ENCODE measurements at places on chromosomes 4 and X.

- DNase-seq = no peak
Measured at GRCh38 chr4:126705266-126705665, 927.5 kb upstream of the INTU start.

- no peak for DNase-seq
Measured at GRCh38 chr4:8278421-8279287, 9.1 kb downstream of the HTRA3 start.

- no peak for DNase-seq
Measured at GRCh38 chrX:118980761-118981160, 6.3 kb downstream of the LONRF3 start.

DNA sequence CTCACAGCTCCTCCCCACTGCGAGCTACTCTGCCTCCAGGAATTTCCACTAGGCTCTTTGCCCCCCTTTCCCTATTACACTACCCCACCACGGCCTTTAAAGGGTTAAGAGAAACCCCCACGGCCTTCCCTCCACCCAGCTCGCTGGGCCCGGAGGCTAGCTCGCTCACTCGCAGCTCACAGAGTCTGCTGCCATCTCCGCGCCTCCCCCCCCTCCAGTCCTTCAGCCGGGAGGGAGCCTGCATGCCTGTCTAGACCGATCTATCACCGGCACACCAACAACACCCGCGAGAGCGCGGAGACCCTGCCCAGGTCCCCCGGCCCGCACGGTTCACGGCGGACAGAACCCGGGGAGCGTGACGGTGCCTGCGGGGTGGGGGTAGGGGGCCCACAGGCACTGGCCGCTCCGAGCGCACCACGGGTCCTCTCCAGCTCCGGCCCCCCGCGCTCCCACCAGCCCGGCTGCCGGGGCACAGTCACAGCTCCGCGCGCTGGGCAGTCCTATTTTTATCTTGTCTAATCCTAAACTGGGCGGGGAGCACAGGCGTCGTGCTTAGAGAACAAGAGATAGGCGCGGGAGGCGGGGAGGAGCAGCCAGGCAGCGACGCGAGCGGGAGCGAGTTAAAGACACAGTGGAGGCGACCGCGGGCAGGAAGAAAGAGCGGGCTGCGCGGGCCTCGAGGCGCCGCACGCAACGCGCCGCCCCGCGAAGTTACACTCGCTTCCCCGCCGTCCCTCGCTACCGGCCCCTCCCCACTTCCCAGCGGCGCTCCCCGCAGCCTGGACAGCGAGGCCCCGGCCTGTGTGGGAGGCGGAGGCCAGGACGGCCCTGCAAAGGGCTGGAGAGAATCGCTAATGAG, 3.5 kb downstream of the BCOR start:
- no peak for DNase-seq

DNA sequence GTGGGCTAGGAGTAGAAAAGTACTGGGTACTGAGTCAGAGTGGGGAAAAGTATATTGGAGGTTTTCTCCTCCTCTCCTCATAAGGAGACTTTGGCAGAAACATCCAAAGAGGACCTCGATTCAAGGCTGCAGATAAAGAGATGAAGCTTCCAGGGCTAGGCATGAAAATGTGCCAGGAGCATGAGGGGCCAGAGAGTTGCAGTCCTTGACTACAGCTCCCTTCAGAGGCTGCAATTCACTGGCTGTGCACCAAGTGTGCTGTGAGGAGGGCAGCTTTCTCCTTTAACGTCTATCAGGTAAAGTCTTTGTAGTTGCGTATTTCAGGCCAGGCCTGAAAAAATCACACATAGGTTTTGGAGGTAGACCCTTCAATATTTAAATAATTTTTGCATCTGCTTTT, 174.9 kb upstream of the VEGFC start:
- no peak for DNase-seq

DNA sequence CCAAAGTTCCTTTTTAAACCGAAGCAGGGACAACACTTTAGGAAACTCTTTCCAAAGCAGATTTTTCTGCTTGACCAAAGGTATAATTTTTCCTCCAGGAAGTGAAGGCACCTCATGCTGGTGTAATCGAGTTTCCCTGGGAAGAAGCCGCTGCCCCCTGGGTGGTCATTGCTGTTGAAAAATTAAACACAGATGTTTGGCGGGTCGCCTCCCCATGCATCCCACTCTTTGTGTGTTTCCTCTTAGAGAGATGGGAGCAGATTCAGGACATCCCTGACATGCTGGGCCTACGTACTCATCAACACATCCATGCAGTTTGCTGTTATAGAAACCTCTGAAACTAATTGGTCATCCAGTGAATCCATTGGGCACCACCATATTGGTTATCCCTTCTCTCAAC, 179.2 kb upstream of the HCCS start:
- DNase-seq = no peak

DNA sequence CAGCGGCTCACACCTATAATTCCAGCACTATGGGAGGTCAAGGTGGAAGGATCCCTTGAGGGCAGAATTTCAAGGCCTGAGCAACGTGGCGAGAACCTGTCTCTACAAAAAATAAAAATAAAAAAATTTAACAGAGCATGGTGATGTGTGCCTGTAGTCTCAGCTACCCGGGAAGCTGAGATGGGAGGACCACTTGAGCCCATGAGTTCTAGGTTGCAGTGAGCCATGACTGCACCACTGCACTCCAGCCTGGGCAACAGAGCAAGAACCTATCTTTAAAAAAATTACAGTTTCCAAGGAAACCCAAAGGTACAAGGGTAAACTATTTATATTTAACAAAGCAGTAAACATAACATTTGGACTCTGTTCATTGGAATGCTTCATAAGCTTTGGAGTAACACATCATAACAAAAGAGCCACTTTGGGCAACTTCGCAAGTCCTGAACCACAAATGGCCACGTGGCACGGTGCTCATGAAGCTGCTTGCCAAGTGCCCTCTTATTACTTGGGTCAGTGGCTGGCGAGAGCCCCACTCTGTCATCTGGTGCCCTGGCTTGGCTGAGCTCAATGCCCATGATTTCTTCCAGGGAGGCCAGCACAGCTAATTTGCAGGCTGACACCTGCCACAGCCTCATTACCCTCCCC, 165.6 kb downstream of the SH3KBP1 start:
- DNase-seq = no peak

DNA sequence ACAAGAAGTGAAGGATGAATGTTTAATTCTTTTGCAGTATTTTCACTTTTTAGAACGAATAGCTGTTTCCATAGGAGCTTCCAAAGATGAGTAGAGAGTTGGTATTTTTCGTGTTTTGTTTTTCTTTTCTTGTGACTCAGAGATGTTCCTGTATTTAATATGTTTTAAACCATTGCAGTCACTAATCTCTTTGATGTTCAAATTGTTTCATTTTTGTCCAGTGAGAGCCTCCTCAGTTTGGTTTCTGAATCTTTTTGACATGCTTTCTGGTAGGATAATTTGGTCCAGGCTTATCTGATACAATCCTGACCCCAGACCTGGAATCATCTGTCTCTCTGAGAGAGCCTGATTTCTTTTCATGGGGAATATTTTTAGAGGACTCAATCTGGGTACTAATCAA, 41.6 kb downstream of the BEX3 start:
- no peak for DNase-seq

- no peak for DNase-seq
Measured at GRCh38 chr4:38860788-38861424, 4.3 kb upstream of the TLR6 start.

GRCh38 chr4:96455045-96455720, 615.3 kb downstream of the PDHA2 start:
- DNase-seq = no peak

GRCh38 chrX:6053141-6053540, 175.5 kb downstream of the NLGN4X start:
- DNase-seq = no peak

DNA sequence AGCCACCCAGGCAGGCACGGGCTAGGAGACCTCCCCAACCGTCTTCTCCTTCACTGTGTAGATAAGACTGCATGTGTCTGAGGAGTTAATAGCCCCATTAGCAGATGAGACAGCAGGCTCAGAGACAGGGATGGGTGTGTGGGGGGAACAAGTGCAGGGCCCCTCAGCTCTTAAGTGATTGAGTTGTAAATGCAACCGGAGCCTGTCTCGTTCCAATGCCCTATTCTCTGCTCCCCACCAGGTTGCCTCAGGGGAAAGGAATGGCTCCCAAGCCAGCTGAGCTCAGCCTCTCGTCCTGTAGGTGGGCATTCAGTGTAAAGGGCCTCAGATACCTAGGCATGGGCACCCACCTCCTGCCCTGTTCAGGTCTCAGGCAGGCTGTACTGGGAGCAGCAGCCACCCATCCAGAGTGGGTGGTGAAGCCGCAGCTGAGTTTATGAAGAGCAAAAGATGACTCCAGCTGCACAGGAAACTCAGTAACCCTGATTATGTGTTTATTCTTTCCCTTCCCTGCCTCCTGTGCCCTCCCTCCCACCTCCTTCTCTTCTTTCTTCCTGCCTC, 87.3 kb downstream of the PJA1 start:
- DNase-seq = no peak

- no peak for DNase-seq
Measured at GRCh38 chr4:76059750-76060149, 14.8 kb upstream of the ART3 start.

- DNase-seq = no peak
Measured at GRCh38 chr4:185787926-185788679, 23.9 kb downstream of the SORBS2 start.

- no peak for DNase-seq
Measured at GRCh38 chrX:124113621-124114600, 152.4 kb downstream of the STAG2 start.

DNA sequence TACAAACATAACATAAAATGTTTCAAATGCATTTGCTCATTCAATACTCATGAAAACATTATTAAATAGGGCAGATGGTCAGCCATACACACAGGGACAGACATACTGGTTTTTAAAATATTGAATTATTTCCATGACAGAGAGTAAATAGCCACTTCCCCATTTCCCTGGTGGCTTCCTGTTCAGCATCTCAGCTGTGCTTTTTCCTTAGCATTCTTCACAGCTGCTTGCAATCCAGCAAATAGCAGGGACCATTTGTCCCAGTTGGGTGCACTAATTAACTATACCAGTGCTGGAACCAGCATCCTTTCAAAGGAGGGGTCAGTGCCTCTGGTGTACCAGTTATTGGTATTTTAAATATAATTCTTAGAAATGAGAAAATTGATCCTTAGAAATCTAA, 964.7 kb downstream of the RAB28 start:
- no peak for DNase-seq

- no peak for DNase-seq
Measured at GRCh38 chr4:170465429-170465828, 375.7 kb upstream of the AADAT start.

DNA sequence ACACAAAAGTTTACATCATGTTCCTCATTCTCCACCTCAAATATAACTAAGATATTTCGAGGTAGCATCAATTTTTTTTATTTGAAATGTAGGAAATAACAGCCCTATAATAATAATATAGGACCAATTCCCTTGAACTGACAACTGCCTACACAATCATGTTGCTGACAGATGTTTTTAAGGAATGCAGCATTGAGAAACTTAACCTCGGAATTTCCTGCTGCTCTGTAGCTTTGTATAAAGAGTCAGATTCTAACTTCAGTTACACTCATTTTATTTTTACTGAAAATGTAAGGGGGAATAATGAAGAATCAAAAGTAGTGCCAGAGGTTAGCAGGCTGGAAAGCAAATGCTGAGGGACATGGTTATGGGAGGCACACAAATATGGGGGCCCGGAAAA, 235.8 kb downstream of the RBMX2 start:
- DNase-seq = no peak

DNA sequence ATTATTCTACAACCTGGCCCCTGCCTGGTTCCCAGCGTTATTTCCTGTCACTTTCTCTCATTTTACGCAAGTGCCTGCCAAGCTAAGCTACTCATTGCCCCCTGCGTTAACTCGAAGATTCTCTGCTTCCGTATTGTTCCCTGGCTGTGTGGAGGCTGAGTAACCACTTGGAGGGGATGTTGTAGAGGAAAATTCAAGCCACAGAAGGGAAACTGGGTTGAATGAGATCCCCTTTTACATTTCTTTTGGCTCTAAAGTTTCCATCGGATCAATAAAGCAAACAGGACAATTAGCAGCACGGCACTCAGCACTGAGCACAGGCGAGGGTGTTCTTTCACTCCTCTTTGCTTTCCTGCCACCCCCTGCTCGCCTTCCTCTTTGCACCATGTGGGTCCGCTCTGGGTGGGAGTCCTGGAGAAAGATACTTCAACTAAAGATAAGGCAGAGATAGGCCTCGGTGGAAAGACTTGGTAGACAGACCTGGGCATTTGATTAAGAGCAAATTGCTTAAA, 4.2 kb upstream of the TMSB4X start:
- no peak for DNase-seq

GRCh38 chr4:35689870-35690269, 554.4 kb downstream of the ARAP2 start:
- no peak for DNase-seq

- DNase-seq = no peak
Measured at GRCh38 chr4:23106516-23106915, 413.8 kb downstream of the GBA3 start.

DNA sequence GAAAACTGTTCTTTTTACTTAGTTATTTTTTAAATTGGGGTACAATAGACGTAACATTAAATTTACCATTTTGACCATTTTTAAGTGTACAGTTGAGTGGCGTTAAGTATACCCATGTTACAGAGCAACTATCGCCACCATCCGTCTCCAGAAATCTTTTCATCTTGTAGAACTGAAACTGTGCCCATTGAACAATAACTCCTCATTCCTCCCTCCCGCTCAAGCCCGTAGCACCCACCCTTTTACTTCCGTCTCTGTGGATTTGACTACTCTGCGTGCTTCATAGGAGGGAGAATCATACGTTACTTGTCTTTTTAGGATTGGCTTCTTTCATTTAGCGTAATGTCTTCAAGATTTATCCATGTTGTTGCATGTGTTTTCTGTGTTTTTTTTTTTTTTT, 55.3 kb downstream of the TMEM131L start:
- DNase-seq = no peak

GRCh38 chr4:133156556-133156955, 7.5 kb downstream of the PCDH10 start:
- DNase-seq = no peak

GRCh38 chr4:107283587-107284559, 247.8 kb upstream of the DKK2 start:
- DNase-seq = no peak

- no peak for DNase-seq
Measured at GRCh38 chr4:182853731-182854330, 63.4 kb downstream of the DCTD start.

GRCh38 chr4:166073783-166074182, 200.7 kb downstream of the TLL1 start:
- DNase-seq = no peak

DNA sequence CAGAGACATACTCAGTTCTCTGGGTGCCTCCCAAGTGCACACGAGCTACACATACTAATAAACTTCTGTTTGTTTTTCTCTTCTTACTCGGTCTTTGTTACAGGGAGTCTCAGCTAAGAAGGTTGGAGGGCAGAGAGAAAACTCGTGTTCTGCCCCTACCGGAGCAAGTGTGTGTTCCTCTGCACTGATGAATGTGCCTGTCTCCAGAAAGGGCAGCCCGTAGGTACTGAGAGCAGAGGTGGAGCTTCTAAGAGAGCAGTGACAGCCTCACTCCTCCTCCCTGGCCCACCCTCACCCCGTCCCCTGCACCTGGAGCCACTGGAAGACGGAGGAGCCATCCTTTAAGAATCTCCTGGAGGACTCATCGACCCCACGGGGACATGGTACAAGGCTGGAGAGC, 67.6 kb downstream of the MTNR1A start:
- DNase-seq = no peak

GRCh38 chr4:76764251-76764650, 133.7 kb downstream of the SOWAHB start:
- DNase-seq = no peak

- no peak for DNase-seq
Measured at GRCh38 chr4:143254491-143255226, 69.9 kb downstream of the USP38 start.
